Stimulated activated CD4-positive, alpha-beta T cell treated with anti-CD3 and anti-CD28 coated beads, Interleukin-1b, Interleukin-23, amount 100 ng/mL, for 48 hours (primary cell): ENCODE measurements at places on chromosomes 3 and 15.

DNA sequence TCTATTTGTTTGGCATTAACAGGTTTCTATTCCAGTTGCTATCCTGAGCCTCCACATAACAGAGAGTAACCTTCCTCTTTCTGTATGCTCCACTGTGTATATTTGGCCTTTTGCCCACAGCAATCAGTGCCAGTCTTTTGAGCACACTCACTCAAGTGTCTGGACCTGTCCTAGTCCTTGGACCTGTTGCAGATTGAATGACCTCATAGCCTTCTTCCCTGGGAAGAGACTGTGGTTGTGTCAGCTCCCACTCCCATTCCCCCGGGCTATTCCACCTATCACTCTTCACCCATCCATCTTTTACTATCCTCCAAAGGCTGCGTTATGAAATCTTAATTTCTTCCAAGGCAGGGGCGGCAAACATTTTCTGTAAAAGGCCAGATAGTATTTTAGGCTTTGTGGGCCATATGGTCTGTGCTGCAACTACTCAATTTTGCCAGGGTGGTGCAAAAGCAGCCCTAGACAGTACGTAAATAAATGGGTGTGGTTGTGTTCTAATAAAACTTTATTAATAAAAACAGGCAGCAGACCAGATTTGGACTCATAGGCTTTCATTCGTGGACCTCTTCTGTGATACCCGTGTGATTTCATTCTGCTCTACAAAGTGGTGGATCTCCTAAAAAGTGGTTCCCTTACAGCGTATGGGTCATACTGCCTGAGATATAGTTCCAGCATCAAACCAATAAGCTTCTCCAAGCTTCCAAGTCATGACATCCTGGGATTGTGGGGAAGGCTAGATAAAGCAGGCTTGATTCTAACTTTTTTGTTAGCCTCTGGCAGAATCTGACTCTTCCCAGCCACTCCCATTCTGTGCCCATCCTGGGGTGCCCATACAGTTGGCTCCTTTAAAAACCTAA lies 57.4 kb downstream of the CDAN1 start:
- no peak for DNase-seq

DNA sequence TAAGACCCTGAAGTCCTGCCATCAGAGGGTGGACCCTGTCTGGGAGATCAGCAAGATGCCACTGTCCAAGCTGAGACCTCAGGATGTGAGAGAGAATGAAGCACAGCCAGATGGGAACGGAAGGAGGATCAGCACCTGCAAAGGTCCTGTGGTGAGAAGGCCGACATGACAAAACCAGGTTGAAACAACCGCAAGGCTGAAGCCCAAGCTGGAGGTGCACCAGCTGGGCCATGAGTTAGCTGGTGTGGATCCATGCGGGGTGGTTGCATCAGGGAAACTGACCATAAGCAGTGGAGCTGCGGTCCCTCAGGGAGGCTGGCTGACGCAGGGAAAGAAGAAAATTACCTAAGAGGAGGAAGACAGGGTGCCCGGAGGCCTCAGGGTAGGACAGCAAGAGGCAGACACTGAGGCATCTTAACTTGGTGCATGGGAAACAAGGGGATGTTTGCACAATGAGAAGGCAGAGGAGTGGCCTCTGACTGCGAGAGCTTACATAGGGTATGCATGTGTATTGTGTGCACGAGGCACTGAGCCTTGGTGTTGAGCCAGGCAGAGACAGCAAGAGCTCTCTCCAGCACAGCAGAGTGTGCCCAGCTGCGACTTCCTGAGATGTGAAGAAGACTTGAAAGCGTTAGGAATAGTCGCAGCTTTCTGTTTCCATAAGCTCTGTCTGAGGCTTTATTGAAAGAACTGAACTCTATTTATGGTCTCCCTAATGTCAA lies 497.7 kb downstream of the OCA2 start:
- no peak for DNase-seq

DNA sequence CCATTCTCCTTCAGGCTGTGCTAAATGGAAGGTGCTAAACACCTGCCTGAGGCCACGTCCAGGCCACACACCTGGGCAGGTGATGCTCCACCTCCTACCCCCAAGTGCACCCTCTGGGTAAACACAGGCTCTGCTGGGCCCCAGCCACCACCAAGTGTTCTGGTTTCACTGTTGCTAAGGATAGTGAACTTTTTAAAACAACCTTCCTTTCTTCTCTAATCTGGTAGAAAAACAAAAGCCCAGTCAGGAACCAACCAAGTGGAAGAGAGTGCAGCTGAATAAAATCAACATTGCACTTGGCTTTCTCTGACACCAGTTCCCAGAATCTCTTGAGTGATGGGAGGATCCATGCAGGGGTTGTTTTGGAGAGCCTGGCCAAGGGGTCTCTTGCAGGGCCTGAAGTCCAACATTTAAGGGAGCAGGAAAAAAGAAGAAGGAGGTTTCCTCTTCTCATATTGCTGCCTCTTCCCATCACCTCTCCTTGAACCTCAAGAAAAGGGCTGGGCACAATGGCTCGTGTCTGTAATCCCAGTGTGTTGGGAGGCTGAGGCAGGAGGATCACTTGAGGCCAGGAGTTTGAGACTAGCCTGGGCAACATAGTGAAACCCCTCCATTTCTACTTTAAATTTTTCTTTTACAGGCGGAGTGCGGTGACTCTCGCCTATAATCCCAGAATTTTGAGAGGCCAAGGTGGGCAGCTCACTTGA lies 26.2 kb upstream of the ATP13A3 start:
- DNase-seq = no peak

DNA sequence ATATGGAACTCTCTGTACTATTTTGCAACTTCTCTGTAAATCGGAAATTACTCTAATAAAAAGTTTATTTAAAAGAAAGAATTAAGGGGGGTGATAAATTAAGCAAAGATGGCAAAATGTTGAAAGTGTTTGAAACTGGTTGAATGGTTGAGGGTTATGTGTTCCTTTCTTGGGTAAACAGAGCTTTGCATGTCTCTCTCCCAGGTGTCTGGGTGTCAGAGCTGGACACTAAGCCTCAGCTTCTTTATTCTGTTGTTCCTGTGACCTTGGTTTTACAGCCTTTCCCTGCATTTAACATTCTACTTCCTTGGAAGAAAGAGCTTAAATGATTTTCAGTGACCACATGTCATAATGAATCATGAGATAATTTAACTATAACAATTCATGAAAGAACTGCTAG lies 7.2 kb downstream of the GPR171 start:
- no peak for DNase-seq

DNA sequence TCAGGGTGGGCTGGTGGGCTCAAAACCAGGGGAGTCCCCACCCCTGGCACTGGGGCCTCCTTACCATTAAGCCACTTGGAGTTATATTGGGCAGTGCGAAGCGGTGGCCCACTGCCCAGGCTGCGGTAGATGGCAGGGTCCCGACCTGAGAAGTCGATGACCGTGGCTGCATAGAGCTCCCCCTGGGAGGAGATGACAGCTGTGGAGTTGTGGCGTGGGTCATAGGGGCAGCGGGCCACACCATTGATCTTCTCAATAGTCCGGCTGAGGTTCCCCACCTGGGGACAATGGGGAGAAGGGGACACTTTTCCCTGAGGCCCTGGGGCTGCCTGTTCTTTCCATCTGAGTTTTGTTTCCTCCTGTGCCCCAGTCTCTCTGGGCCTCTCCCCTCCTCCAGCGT lies 99.8 kb downstream of the SEMA5B start:
- no peak for DNase-seq

DNA sequence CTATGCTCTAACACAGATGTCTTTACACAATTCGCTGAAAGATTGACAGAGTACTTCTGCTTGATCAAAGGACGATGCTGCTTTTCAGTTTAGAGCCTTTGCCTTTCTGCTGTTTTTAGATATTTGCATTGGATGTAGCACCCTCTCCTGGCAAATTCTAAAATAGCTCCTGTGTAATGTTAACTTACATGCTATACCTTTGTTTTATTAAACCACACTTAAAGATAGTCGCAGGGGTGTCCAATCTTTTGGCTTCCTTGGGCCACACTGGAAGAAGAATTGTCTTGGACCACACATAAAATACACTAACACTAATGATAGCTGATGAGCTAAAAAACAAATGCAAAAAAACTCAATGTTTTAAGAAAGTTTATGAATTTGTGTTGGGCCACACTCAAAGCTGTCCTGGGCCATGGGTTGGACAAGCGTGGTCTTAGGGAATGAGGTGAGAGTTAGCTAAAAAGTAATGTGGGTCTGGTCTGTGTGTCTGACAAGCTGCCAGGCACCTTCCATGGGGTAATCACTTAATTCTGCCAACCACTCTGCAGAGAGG lies 62.9 kb downstream of the ATG7 start:
- no peak for DNase-seq

DNA sequence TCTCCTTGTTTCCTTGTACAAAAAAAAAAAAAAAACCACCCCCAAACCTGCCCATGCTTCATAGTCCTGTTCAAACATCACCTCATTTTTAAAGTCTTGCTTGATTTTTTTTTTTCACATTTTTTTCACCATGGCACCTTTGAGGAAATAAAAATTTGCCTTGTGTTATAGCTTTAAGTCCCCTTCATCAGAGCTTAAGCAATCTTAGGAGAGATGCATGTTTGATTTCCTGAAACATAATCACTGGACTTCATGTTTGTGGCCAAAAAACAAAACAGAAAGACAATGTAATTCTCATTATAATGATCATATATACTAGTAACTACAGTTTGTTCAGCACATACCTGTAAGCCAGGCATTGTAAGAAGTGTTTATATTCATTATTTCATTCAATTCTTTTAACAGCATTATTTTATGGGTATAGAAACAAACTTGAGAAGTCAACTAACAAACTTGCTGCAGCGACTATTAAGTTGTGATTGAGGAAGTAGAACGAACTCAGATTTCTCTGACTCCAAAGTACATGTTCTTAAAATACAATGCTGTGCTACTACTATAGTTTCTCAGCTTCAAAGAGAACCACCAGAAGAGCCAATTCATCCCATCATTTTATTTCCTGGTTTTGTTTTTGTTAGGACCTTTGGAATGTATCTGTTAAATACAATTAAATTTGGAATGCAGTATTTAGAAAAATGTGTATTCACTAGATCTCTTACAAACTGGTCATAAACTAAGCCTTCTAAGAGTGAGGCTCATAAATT lies 203.8 kb downstream of the TCF12 start:
- DNase-seq = no peak
